ENCODE measurements at places on chromosomes 3 and 15.
A peak's percentile ranks its signal among the peaks of the same experiment; 100 is the strongest.

- DNase-seq = no peak
Observed at GRCh38 chr3:171190668-171191067, 164.1 kb upstream of the SLC2A2 start.

- DNase-seq = no peak
Observed at GRCh38 chr3:195076981-195077610, 193.9 kb downstream of the XXYLT1 start.

GRCh38 chr15:95884276-95884675 is 446.2 kb upstream of the NR2F2 start:
- DNase-seq = no peak

- no peak for DNase-seq
Observed at GRCh38 chr15:65730549-65731172, 61.4 kb downstream of the DENND4A start.

DNA sequence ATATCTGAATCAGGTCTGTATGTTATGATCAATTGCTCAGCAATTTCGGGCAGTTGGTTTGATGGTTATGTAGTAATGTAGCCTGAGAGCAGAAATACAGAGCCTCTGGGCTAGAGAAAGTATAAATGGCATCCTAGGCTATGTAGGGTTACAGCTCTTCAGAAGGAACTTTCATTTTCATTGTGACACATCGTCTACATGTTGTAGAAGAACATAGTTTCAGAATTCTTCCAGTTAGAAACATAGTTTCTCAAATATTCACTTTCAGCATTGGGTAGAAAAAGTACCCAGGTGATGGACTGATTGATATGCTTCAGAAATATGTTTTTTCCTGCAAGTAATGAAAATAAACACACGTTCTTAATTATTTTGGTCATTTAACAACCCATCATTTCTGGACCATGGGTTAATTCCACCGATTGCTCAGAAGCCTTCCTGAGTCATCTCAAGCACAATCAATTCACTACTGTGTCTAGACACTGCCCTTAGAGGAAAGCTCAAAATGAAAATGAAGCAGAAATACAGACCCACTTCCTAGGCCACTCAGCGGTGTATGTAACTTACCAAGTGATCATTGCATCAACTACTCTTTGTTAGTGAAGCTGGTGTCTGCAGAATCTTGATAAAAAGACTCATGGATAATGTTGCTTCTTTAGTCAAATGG is 88.8 kb upstream of the TSEN2 start:
- DNase-seq = no peak

- DNase-seq = no peak
Observed at GRCh38 chr3:66661628-66662027, 160.8 kb upstream of the LRIG1 start.

DNA sequence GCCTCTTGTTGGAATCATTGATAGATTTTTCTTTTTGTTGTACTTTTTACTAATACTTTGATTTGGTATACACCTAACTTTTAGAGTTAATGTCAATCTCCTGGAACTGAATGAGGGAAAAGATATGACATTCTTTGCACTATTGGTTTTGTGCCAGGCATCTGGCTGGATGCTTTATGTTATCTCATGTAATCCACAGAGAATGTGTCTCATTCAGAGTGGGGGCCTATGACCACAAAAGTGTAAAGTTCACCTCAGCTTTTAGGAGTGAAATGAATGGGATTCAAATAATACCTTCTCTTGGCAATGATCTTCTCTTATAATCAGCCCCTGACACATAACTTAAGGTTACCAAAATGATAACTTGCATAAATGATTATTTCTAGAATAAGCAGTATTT is 329.1 kb upstream of the ROPN1 start:
- DNase-seq = no peak

- no peak for DNase-seq
Observed at GRCh38 chr3:7447197-7447769, 586.4 kb downstream of the GRM7 start.

DNA sequence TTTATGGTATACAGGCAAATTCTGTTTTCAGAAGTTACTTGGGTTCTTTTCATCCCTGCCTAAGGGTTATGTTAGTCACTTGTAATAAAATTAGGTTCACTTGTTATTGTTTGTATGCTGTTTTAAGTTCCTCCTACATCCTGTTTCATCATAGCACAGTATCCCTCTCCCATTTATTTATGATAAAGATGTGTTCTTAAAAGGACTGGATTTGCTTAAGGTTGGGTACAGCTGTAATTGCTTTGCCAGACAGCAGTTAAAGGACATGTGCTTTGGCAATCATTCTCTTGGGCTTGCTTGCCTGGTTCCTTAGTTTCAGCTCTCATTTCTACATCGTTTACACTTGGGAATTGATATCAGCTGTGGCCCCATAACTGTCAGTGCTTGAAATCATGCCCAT is 11.7 kb downstream of the ATP2C1 start:
- DNase-seq = no peak

DNA sequence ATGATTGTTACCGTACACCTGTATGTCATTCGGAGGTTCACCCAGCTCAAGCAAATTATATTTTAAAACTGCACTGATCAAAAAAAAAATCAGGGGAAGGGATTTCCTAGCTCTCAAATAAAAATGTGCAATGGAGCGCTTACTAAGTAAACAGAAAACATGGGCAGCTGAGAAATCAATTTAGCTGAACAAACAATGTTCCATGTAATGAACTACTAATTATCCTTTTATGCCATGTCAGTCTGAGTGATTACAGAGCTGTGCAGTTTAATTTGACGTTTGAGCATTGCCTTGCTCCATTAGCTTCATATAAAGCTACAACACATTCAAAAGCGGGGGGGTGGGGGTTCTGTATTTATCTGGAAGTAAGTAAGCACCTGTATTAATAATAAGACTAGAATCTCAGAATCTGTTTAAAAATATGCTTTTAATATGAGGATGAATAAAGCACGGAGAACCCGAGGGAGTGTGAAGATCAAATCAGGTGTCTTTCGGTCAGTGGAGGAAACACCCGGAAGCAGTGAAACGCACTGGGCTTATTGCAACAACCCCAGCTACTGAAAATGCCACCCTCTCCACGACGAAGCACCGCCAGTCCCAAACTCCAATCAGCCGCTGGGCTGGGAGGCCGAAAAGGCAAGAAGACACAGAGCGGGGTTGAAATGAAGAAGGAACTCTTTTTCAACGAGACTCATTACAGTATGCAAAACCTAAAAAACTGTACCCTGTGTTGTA is 196.5 kb upstream of the ATP11B start:
- DNase-seq = no peak

- DNase-seq = peak; percentile 18
Observed at GRCh38 chr3:72343078-72343477, 505.2 kb downstream of the SHQ1 start.

DNA sequence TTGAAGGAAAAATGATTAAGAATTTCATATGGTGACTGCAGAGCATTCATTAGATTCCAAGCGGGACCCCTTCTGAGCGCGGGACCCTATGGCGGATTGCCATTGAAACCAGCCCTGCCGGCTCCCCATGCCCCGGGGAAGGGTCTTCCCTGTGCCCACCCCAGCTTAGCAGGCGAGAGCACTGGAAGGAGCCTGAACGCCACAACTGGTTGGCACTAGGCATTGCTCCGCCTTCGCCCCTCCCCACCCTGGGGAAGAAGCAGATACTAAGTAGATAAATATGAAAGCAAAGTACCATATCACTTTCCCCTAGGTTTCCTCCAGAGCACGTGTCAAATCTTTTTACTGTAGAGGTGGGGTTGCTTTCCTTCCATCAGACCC is 70.7 kb downstream of the CYP19A1 start:
- DNase-seq = no peak

DNA sequence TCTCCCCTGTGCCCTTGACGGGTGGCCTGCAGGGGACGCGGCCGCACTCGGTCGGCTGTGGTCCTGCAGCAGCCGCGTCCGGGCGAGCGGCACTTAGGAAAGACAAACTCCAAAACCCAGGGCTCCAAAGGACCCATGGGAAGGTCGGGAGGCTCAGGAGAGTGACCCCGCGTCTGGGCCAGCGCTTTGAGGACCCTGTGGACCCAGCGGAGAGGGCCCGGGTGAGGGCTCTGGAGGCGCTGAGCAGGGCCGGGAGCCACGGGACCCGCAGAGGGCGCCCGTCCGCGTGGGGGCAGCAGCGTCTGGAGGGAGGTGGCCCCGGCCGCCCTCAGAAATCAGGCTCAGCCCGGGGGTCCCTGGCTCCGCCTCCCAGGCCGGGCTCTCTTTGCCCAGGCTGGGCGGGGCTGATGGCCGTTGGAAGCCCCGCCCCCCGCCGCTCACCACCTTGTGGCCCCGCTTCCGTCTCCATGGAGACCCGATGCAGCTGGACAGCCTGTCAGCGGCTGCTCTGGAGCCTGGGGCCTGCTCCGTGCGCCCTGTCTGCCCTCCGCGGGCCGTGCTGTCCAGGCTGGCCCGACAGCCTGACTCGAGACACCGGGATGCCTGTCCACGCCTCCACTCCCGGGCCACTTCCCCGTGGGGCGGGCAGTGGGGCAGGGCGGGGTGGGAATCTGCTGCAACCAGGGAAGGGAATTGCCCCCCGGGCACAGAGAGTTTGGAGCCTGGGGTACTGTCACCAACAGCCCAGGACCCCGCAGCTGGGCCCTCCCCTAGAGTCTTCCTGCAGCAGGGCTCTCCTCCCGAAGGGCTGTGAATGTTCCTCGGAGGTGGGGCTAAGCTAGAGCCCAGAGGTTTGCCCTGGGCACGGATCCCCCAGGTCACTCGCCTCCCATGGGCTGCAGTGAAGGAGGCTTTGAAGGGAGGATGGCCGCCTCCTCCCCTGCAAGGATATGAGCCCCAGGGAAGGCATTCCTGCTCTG is 34.8 kb upstream of the RPL32 start:
- no peak for DNase-seq

GRCh38 chr3:109678600-109678999 is 341.3 kb upstream of the DPPA4 start:
- DNase-seq = no peak

- no peak for DNase-seq
Observed at GRCh38 chr3:60909526-60909925, 341.7 kb downstream of the FHIT start.

- no peak for DNase-seq
Observed at GRCh38 chr3:132378846-132379245, 38.5 kb upstream of the DNAJC13 start.

GRCh38 chr15:58513726-58514336 is 82.0 kb downstream of the LIPC start:
- no peak for DNase-seq

DNA sequence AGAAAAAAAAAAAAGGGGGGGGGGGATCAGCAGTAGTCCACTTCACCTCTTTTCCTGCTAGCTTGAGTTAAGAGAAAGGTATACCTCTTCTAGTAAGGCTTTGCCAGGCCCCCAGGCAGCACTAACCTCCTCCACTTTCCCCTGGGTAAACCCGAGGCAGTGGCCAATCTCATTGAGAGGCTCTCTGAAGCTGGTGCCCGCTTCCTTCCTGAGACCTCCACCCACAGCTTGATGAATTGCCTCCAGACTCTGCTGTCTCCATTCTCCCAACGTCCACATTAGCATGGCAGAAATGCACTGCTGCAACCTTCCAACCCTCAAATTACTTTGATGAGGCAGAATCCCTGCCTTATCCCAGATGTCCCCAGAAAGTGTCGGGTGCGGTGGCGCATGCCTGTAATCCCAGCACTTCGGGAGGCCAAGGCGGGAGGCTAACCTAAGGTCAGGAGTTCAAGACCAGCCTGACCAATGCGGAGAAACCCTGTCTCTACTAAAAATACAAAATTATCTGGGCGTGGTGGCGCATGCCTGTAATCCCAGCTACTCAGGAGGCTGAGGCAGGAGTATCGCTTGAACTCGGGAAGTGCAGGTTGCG is 15.3 kb downstream of the RLBP1 start:
- no peak for DNase-seq

- DNase-seq = no peak
Observed at GRCh38 chr3:11570251-11570650, 73.5 kb downstream of the VGLL4 start.

DNA sequence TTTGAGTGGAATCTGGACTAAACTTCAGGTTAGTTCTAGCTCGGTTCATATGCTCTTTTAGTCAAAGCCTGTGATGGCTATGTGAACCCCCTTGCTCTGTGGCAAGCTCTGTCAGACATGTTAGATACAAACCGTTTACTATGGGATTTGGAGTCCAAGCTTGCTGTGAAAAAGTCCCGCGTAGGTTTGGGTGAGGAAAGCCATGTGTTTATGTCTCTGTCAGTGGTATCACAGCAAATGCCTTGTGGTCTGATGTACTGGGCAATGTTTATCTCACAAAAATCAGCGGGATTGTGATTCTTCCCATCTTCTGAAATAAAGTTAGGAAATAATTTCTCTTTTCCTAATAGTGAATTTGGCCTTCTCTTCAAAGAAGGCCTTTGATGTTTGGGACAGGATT is 5.0 kb downstream of the BOC start:
- no peak for DNase-seq

- no peak for DNase-seq
Observed at GRCh38 chr3:12974334-12974733, 98.9 kb downstream of the IQSEC1 start.

DNA sequence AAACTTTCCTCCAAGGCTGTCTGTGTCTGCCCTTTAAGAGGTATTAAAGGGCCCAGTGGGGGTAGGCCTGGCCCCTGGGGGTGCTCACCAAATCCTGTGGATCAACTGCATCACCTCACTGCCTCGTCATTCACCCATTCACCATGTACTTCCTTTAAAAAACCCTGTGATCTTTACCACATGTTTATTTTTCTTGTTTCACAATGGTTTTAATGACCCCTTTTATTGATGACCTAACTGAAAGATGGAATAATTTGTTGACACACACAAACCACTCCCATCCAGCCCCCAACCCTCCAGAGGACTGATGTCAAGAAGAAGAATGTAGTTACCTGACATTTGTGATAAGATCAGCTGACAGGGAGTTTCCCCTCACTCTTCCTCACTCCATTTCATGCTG is 40.8 kb downstream of the KCNAB1 start:
- DNase-seq = no peak

DNA sequence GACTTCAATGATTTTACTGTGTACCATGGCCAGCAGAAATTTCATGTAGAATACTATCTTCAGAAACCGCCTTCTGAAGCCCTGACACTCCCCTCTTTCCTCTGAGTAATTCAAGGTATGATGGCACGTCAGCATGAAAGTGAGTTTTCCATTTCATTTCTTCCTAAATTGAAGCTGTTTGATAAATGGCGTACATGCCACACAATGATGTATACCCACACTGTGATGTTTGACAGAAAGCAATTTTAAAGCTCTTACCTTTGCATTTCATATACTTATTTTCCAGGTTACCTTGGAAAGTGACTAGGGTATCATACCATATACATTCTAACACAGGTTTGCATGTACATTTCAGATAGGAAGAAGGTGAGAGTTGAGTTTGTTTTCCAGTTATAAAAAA is 147.9 kb upstream of the LRRC3B start:
- DNase-seq = no peak

Data from activated T-cell treated with anti-CD3 and anti-CD28 coated beads, Interleukin-2, amount 50 U/mL, for 4 hours (primary cell).